ENCODE measurements at places on chromosomes 16 and 17. TPM values are rescaled to one million over a fixed set of nuclear protein-coding genes. Genes with fewer than 3 reads are reported as not detected.

SGCA gene
- 1.3 TPM for total RNA-seq

DNA sequence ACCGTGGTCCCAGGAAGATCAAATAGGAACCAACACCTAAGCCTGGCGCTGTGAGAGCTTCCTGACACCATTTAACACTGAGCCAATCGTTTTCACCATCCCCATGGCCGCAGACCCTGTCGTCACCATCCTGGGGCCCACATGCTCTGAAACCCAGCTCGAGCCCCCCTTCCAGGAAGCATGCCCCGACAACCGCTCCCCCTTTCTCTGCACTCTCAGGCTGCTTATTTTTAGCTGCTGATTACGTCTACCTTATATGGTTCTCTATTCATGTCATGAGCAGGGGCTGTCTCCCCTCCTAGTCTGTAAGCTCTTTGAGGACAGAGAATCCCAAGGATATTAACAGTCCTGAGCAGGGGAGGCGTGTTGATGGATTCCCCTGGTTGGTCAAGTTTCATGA, 10.5 kb downstream of the SRL start:
- no peaks in the 10 kb centered on the region for H3K36me3 ChIP-seq
- no peak overlapping the region for H3K27ac ChIP-seq
- no peak for DNase-seq

- H3K36me3 ChIP-seq: no peaks in the 10 kb centered on the region
- DNase-seq: no peak
- H3K4me1 ChIP-seq: peaks cover 49% of the 10 kb centered on the region
- peak overlapping the region; percentile 92 for H3K4me3 ChIP-seq
- no peaks in the 10 kb centered on the region for H3K27me3 ChIP-seq
These were observed 468.1 kb downstream of the SOX9 start for GRCh38 chr17:72588961-72589360.

DNA sequence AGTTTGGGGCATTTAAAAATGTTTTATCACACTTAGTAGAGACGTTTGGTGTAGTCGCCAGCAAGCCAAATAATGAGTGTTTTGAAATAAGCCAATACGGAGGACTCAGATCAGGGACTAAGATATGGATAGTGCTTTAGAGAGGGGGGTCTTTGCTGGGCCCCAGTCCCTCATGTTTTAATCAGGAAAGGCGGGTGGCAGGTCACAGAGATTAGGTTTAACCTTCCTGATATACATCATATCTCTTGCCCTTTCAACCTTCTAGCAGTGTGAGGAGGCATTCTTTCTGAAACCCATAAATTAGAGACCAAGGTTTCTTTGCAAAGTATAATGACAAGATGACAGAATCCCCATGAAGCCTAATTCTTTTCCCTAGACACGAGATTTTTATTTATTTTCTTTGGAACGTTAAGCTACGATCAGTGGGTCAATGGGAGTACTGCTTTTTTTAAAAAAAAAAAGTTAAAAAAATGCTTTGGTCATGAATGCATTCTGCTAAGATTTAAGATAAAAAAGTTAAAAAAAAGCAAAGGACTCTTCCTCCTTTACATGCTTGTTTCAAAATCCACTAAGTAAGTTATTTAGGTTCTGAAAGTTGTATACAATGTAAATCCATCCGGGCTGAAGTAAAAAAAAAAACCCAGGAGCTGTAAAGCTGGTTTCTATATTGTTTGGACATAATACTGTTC, 572.1 kb upstream of the SALL1 start:
- no peaks in the 10 kb centered on the region for H3K36me3 ChIP-seq
- peaks cover 10% of the 10 kb centered on the region for H3K27me3 ChIP-seq
- H3K27ac ChIP-seq: no peak overlapping the region
- no peak for DNase-seq
- no peaks in the 10 kb centered on the region for H3K4me1 ChIP-seq
- no peak overlapping the region for H3K4me3 ChIP-seq

OSBPL7 gene
- 17.4 TPM for total RNA-seq

EIF3C gene
- total RNA-seq: 605 TPM

DNA sequence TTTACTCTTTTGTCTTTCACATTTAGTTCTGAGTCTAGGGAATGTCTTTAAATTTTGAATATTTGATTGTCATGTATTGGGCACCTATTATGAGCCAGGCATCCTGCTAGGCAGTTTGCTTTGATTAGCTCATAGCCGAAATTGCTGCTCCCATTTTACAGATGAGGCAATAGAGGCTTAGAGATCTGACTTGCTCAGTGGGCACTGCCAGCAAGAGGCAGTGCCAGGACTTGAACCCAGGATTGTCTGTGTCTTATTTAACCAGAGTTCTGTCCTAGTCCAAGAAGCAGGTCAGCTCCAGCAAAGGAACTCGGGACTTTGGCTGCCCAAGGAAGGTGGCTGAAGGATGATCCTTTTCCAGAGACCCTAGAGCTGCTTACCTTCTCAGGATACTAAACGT, 24.5 kb downstream of the BEAN1 start:
- H3K4me1 ChIP-seq: no peaks in the 10 kb centered on the region
- no peak overlapping the region for H3K4me3 ChIP-seq

DNA sequence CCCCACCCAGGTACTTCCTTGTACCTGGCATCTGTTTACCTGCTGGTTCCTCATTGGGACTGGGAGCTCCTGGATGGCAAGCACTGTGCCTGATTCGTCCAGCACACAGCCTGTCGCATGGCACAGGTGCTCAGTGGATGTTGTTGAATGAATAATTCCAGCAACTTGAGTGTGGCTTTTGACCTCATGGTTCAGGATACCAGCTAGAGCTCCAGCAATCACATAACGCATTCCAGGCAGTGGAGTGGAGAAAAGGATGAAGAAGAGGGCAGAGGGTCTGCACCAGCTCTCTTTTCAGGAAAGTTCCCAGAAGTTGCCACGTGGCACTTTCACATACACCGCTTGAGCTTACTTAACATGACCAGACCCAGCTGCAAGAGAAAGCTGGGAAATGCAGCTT, 1.3 kb upstream of the CAMKK1 start:
- H3K4me3 ChIP-seq: no peak overlapping the region
- peak overlapping the region; percentile 75 for H3K27ac ChIP-seq
- H3K36me3 ChIP-seq: no peaks in the 10 kb centered on the region
- DNase-seq: no peak
- H3K4me1 ChIP-seq: peaks cover 51% of the 10 kb centered on the region
- no peaks in the 10 kb centered on the region for H3K27me3 ChIP-seq

DNA sequence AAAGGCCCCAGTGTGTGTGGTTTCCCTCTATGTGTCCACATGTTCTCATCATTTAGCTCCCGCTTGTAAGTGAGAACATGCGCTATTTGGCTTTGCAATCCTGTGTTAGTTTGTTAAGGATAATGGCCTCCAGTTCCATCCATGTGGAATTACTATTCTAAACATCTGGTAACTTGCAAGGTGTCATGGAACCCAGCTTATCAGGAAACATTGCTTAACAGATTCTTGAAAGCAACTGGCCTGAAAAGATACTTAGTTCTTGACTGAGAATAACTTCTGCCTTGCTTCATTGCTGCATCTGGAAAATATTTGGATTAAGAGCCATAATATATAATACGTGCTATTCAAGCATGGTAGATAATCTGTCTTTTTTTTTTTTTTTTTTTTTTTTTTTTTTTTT, 27.8 kb downstream of the PAFAH1B1 start:
- DNase-seq: no peak
- H3K4me3 ChIP-seq: no peak overlapping the region
- H3K27ac ChIP-seq: no peak overlapping the region

- no peak overlapping the region for H3K27ac ChIP-seq
- H3K4me1 ChIP-seq: peaks cover 3% of the 10 kb centered on the region
- H3K4me3 ChIP-seq: no peak overlapping the region
These were observed 81.4 kb downstream of the CNGB1 start for GRCh38 chr16:57889522-57889921.

- H3K4me3 ChIP-seq: no peak overlapping the region
- peaks cover 24% of the 10 kb centered on the region for H3K4me1 ChIP-seq
- H3K36me3 ChIP-seq: peaks cover 1% of the 10 kb centered on the region
- H3K27me3 ChIP-seq: no peaks in the 10 kb centered on the region
These were observed 42.5 kb downstream of the PSME3IP1 start for GRCh38 chr16:57143149-57143921.

DNA sequence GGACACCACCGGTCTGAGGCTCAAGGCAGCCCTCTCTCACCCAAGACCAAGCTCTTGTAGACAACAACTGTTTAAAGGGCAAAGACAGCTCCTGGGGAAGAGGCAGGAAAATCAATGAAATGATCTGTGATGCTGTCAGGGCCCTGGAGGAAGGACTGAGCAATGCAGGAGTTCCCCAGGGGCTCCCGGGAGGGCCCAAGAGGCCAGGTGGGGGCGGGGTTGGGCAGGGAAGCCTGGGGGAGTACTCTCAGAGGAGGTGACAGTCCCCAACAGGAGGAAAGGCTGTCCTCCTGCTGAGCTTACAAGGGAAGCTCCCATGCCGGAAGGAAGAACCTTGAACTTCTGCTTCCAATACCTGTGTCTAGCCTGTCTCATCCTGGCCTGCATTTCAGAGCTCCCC, 8.3 kb upstream of the NOS2 start:
- no peak for DNase-seq
- no peaks in the 10 kb centered on the region for H3K36me3 ChIP-seq
- H3K4me3 ChIP-seq: no peak overlapping the region
- H3K27me3 ChIP-seq: peaks cover 9% of the 10 kb centered on the region
